ENCODE measurements at places on chromosomes 3 and 15.

DNA sequence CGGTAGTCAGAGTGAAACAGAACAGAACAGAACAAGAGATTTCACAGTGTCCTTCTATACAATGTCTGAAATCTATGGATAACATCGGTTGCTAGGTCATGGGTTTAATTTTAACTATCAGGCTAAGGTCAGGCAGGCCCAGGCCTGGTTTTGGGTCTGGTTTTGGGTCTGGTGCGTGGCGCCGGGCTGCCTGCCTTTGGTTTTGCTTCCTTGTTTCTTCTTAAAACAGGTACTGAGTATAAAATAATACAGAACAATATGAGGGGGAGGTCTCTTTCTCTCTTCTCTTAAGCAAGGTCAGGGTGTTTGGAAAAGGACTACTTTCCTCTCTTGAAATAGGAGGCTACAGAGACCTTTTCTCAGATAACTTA lies 1.4 kb downstream of the AEN start:
- DNase-seq = no peak

GRCh38 chr15:34014556-34014955 lies 24.4 kb downstream of the AVEN start:
- no peak for DNase-seq

GRCh38 chr15:76996076-76996525 lies 1.2 kb downstream of the PSTPIP1 start:
- DNase-seq = no peak

- no peak for DNase-seq
Observed at GRCh38 chr15:70430069-70430468, 332.4 kb upstream of the TLE3 start.

- DNase-seq = no peak
Observed at GRCh38 chr15:36691579-36692357, 112.3 kb downstream of the CDIN1 start.

GRCh38 chr3:126107957-126108675 lies 24.2 kb upstream of the SLC41A3 start:
- no peak for DNase-seq

DNA sequence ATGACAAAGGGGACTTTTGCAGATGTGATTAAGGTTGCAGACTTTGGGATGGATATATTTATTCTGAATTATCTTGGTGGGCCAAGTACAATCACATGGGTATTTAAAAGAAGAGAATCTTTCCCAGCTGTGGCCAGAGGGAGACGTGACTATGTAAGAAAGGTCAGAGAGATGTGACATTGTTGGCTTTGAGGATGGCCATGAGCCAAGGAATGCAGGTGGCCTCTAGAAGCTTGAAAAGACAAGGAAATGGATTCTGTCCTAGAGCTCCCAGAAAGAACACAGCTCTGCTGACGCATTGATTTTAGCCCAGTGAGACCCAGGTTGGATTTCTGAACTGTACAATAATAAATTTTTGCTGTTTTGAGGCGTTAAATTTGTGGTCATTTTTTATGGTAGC lies 616.0 kb upstream of the TBL1XR1 start:
- DNase-seq = no peak

GRCh38 chr3:193831495-193832455 lies 238.8 kb downstream of the OPA1 start:
- DNase-seq = no peak

DNA sequence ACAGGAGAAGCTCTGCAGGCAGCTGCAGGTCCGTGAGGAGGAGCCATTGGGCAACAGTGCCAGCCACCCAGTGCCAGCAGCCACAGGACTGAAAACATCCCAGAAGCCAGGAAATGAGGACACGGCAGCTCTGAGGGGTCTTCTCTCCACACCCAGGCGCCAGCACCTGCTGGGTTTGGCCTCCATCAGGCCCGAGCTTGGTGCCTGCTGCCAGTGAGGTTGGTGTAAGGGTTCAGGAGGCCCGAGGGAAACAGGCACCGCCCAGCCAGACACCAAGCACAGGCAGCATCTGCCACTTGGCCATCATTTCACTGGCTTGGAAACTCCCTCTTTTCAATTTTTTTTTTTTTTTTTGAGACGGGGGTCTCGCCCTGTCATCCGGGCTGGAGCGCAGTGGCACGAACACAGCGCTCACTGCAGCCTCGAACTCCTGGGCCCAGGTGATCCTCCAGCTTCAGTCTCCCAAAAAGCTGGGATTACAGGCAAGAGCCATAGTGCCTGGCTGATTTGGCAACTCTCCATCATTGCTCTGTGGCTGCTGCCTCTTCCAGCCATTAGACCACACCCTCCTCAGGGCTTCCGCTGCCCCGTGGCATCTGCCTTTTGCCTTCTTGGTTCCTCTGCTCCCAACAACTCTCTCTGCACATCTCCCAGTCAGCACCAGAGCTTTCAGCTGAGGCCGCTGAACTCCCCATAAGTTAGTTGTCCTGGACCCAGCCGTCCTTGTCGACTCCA lies 1.5 kb upstream of the ITIH3 start:
- DNase-seq = no peak

- DNase-seq = no peak
Observed at GRCh38 chr3:85251766-85252165, 293.0 kb downstream of the CADM2 start.

GRCh38 chr3:14796403-14797077 lies 22.2 kb upstream of the FGD5 start:
- DNase-seq = no peak

GRCh38 chr3:7682822-7683229 lies 818.8 kb upstream of the LMCD1 start:
- no peak for DNase-seq

DNA sequence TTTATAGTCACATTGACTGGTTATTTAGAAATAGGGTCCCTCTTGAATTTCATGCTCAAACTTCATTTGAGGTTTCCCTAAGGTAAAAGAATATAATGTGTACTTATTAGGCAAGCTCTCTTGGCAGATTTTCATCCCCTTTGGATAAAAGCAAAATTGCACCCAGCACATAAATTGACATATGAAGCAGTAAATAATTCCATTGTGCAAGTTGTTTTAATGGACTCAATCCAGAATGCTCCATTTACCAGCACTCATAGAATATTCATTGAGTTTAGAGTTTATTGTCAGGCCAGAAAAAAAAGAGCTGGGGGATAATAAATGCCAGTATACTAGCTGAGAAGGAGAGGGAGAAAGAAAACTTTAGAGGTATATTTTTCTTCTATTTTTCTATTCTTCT lies 136.8 kb downstream of the TPRG1 start:
- no peak for DNase-seq

DNA sequence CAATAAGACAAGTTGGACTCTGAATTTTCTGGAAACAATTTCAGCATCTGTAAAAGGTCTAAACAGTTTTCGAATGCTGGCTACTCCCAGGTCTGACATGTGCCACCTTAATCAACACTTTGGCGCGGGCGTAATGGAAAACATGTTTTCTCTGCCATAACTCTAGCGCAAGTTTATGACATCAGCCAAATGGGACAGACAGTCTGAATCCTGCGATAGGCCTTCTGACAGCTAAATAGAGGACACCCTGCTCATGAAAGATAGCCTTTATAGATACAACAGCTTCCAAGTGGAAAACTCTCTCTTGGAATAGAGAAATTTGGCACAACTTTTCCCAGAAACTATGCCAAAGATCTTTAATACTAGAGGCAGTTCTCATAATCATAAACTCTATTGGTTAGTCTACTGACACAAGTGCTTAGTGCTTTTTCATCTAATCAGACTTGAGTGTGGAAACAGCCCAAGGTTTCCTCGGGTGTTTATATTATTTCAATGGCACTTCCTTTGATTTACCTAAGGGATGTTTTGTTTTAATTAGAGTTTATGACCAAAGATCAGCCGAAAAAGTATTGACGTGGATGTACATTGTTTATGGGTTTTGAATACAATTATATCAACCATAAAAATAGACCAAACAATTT lies 120.1 kb upstream of the DPH6 start:
- DNase-seq = no peak

DNA sequence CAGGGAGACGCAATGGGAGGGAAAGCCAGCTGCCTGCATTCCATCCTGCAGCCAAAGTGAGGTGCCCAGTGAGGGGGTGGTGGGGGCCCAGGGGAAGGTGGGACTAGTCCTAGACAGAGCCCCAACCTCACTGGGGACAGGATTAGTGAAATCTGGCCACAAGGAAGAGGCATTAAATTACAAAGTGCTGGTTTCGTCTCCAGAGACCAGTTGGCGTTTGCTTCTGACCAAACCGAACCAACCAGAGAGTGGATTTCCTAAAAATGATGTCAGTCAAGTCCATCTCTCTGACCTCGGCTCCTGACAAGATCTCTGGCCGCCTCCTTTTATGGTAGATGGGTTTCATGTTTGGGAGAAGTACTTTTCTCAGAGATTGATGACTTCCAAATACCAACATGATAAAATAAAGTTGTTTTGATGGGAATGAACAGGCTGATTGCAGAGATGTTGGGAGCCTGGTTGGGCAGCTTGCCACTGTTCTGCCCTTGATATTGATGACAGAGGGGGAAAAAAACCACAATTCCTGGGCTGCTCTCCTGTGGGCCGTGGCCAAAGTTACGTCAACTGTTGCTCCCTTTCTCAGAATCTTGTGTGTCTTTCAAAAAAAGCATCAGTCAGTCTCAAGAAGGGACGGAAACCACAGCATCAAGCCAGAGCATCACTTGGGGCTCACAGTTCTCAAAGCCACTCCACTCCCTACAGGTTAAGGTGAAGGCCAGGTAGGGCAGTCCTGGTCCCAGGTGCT lies 24.6 kb downstream of the ITGA11 start:
- DNase-seq = no peak

DNA sequence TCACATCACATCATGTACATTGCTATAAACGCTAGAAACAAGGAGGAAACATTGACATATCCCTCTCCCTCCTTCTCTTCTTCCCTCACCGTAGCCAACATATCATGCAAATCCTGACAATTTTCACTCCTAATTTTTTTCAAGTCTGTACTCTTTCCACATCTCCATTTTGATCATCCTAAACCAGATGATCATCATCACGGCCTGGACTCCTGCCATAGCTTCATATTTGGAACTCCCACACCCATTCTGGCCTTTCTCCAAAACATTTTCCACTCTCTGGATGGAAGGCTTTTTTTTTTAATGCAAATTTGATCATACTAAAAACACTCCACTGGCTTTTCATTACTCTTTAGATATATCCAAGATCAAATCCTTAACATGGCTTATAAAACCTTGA lies 248.0 kb upstream of the CNTN3 start:
- no peak for DNase-seq

DNA sequence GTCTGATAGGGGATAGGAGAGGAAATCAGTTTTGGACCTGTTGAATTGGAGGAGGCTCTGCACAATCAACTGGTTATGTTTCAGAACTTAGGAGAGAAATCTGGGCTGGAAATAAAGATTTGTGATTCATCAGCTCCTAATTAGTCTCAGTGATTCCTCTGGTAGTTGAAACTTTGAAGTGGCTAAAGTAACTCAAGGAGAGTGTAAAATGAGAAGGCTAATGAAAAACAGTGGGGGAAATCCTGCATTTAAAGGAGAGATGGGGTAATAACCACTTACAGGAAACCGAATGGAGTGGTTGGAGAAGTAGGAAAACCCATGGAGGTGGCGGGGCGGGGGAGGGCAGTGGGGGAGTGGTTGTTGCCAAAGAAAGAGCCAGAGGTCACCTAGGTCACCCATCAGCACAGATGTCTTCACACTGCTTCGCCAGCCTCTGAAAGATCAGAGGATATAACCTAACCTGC lies 32.6 kb downstream of the MAP2K5 start:
- DNase-seq = no peak

DNA sequence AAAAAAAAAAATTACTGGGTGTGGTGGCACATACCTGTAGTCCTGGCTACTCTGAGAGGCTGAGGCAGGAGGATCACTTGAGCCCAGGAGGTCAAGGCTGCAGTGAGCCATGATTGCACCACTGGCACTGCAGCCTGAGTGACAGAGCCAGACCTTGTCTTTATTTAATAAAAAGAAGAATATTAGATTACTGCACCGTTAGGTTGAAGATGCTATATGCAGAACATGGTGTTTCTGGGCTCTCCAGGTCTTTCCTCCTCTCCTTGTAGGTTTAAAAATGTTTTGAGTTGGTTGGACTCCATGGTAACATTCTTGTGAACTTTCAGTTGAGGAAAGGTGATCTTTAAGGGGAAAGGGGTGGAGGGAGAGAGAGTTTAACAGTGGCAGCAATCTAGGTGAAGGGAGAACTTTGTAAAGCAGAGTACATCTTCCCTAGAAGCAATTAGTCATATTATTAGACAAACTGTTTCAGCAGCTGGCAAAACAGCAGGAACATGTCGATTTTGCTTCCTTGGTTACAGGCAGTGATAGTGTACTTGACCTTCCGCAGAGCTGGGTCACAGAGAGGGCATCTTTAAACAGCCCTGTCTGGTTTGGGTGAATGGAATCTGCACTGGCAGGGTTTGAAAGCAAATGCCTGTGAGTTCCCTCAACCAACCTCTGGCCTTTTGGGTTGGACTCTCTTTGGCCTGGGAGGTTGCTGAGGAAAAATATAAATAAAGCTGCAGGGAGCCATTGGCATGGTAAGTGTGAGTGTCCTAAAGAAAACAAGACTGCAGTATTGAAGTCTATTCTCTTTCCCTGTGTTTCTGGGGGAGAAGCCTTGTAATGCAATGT lies 42.8 kb downstream of the NR2C2 start:
- DNase-seq = no peak

- DNase-seq = no peak
Observed at GRCh38 chr3:172263781-172264486, 184.3 kb downstream of the GHSR start.

- DNase-seq = no peak
Observed at GRCh38 chr3:159763011-159763601, 225.5 kb upstream of the IL12A start.

- DNase-seq = no peak
Observed at GRCh38 chr15:98646546-98647025, 1.8 kb upstream of the IGF1R start.

GRCh38 chr15:64991536-64992135 lies 1.9 kb upstream of the SPG21 start:
- DNase-seq = no peak

DNA sequence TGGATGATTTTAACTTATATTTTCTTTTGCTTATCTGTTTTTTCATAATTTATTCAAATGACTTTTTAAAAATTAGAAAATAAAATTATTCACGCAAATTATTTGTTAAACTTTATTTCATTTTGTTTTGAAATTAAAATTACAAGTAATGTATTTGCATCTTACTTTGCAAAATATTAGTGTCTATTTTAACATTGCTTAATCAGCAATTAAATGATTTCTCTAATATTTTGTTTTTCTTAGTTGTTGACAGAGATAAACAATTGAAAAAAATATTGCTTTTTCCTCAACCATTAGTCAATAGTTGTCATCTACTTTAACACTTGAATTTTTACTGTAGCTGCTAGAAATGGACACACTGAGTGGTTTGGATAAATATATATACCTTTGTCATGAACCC lies 32.8 kb upstream of the PYDC2 start:
- DNase-seq = no peak
